Sciatic nerve (tissue), 2 donors: ENCODE measurements at places on chromosomes 5 and 9. TPM values are rescaled to one million over a fixed set of nuclear protein-coding genes. Genes with fewer than 3 reads are reported as not detected.

IRF1 gene
- total RNA-seq: 52.2 TPM

- DNase-seq: no peak
Measured at GRCh38 chr5:44779167-44779566, 29.6 kb upstream of the MRPS30 start.

SHISAL2B gene
- total RNA-seq: not detected

- DNase-seq: no peak
Measured at GRCh38 chr9:86557063-86557766, 203.0 kb upstream of the TUT7 start.

GRCh38 chr9:111832449-111832848 lies 37.7 kb upstream of the SHOC1 start:
- DNase-seq: no peak

GFI1B gene
- not detected for total RNA-seq

DNA sequence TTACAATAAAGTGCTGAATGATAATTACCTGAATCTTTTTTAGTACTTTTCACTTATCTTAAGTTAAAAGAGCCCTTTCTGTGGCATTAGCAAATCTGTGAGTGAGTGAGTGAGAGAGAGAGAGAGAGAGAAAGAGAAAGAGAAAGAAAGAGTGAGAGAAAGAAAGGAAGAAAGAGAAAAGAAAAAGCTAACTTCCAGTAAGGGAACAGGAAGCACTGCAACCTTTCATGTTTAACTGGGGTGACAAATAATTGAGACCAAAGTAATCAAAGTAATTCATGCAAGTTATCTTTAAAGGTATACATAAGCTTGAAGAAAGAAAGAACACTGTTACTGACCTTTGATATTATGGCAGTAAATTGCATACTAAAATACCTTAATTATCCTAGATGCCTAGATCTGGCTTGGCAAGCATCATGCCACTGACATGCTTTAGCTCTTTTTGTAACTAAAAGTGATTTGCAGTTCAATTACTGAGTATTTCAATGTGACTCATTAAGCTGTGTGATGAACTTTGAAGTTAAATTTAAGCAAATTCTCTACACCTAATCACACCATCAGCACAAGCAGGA lies 21.7 kb downstream of the FEM1C start:
- no peak for DNase-seq

GRCh38 chr9:25284365-25284764 lies 393.9 kb downstream of the TUSC1 start:
- no peak for DNase-seq

PCDHA13 gene
- total RNA-seq: 0.85 TPM

- DNase-seq: no peak
Measured at GRCh38 chr9:98533132-98533531, 175.6 kb downstream of the GABBR2 start.

DNA sequence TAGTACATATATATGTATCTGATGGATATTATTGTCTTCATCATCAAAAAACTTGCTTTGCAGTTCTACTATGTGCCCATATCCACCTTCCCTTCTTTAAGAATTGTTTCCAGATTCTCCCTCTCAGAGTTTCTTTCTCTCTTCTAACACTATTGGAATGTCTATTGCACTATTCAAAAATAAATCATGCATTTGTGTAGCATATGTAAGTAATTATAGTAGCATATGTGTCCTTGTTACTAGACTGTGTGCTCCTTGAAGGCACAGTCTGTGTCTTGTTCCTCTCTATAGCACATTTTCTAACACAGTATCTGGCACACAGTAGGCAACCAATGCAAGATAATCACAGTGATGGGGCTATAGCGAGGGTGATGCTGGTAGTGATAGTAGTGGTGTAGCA lies 43.4 kb upstream of the TRIM32 start:
- DNase-seq: no peak

GRCh38 chr9:127886401-127886972 lies 9.0 kb upstream of the AK1 start:
- DNase-seq: no peak

- no peak for DNase-seq
Measured at GRCh38 chr5:143147902-143148301, 255.6 kb downstream of the NR3C1 start.

ICE1 gene
- total RNA-seq: 34.6 TPM

GRCh38 chr5:5278201-5278814 lies 138.2 kb downstream of the ADAMTS16 start:
- no peak for DNase-seq

NTRK2 gene
- 75.0 TPM for total RNA-seq

CBY3 gene
- not detected for total RNA-seq
